ENCODE measurements at places on chromosomes 3 and 15. TPM values are rescaled to one million over a fixed set of nuclear protein-coding genes. Genes with fewer than 3 reads are reported as not detected.

- DNase-seq, result no peak
These were observed 929.5 kb upstream of the ROBO1 start for GRCh38 chr3:80697291-80697690.

DNA sequence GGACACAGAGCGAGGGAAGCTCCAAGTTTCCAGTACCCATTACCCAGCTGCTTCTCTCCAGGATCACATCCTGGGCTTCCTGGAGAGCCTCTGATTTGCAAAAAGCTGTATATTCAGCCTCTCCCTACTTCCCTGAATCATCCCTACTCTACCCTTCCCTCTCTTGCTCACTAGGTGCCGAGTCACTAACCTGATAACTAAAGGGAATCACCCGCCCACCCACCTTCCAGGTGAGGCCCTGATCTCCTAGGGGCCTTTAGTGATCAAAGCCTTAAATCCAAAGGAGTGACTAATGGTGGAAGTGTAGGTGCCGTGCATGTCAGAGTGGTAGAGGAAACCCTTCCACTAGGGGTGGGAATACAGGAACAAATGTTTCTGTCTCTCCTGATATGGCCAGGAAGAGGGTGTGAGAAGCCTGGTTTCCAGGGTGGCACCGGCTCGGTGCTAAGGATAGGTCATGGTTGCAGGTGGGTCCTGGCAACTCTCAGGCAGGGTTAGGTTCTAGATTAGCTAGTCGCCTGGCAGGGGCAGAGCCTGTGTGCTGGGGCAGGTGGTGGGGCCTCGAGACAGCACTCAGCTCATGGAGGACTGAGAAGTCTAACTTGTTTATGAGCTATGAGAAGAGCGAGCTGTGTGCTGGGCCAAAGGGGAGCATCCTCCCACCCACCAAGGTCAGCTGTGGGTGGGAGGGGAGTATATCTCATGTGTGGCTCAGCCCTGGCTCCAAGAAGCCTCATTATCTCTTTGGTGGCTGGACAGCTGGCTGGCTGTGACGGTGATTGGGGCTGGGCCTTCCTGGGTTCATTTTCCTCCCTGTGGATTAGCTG, 10.1 kb downstream of the SEMA7A start:
- DNase-seq, result no peak

DNA sequence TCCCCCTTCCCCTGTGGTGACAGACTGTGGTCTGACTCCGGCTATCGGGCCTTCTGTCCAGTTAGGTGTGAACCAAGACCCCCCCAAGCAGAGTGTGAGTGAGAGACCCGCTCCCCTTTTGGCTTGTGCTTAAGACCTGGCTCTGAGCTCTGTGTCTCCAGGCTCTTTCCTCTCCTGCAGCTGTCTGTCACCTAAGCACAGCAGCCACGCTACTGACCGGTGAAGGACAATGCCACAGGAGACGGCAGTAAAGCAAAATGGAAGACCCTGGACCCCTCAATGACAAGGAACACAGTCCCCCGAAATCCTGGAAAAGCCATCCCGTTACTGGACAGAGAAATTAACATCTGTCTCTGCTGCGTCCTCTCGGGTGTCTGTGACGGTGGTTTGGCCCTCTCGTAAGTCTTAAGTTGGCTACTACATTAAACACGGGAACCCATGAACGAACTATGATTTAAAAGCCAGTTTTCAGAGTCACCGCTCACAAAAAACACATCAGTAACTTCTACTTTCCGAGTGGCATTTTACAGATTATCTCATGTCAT, 53.7 kb downstream of the CHSY1 start:
- DNase-seq, result no peak

DNA sequence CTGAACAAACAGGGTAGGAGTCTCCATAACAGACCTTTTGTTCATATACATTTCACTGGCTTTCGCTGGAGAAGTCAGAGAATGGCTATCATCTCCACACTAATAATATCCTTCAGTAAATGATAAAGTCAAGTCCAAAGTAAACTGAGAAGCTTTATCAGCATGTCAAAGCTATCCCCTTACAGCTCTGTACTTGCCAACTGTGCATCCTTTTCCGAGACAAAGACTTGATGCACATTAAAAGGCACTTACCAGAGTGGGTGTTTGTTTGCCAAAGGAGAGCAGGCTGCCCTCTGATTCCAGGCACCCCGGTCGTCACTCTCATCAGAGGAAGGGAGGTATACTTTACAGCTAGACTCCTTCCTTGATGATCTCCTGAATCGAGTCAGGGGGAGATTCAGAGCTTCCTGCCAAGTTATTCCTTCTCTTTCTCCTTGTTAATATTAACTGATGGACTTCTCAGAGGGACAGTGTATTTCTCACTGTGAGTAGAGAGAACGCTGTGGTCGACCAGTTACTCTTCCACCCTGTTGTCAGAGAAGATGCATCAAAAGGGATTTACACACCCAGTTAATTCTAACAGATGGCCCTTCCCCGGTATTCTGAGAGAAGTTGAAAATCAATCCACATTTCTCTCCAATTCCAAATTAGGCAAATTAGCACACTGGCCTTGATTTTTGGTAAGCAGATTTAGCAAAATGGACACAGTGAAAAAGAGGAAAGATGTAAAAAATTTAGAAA, 504.7 kb upstream of the NR2F2 start:
- DNase-seq, result no peak

DNA sequence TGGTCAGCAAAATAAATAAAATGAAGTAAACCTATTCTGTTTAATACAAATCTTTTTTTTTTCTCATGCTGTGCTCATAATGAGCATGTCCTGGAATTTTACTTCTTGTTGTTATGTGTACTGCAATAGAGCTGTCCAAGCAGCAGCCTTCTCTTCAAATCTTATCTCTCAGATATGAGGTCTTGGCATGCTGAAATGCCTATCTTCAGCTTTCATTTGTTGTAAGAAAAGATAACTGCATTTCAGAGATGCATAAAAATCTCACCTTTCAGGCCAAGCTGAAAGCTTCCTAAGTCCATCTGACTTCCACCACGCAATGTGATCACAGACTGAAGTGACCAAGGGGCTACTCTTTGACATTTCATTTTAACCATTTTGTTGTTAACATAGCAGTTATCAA, 43.5 kb upstream of the LRRC3B start:
- no peak for DNase-seq

DNA sequence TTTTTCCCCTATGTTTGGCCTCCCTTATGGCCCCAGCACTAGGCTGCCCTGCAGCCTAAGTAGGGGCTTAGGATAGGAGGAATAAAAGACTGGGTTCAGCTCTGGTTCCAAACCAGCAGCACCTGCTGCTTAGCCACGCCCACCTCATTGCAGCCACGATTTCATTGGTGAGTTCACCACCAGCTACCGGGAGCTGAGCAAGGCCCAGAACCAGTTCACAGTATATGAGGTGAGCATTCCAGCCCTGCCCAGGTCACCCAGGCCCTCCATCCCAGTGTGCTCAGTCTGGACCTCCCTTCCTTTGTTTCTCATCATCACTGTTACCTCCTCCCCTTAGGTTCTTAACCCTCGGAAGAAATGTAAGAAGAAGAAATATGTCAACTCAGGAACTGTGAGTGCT, 11.5 kb downstream of the CPNE9 start:
- DNase-seq, result no peak

- no peak for DNase-seq
These were observed 110.3 kb upstream of the ICE2 start for GRCh38 chr15:60589253-60589652.

DNA sequence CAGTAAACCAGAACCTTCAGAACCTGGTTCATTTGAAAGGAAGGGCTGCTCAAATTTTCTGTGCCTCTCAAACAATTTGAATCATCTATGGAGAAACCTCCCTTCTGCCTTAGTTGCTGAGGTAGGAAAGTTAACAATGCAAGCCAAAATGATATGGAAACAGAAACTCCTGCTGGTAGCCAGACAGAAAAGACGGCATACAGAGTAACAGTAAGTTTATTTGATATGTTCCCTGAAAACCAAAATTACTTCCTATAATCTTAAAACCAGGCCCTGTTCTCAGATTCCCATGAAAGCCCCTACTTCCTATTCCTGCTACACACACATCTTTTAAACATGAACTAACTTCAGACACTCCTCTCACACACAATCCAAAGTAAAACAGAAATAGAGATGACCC, 86.2 kb downstream of the TBC1D5 start:
- no peak for DNase-seq

- no peak for DNase-seq
These were observed 151.4 kb downstream of the POLR2M start for GRCh38 chr15:57857871-57858270.

GRCh38 chr3:55006244-55006676, 78.4 kb upstream of the LRTM1 start:
- DNase-seq, result no peak

DNA sequence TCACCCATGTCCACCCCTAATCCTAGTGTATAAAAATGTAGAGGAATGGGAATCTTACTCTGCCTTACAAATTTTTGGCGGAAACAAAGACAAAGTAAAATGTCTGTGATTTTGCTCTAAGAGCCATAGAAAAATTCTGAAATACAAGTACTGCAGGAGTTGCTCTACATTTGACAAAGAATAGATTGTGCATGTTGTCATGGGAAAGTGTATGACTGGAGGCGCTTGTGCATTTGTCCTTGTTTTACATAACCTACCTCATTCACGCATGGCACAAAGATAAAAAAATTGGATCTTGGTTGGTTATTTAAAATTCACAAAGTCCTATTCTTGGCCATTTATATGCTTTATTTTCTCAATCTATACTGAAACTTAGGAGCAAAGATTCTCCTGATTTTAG, 2.0 kb upstream of the TUSC7 start:
- no peak for DNase-seq

GRCh38 chr15:57827021-57827420, 120.5 kb downstream of the POLR2M start:
- DNase-seq, result no peak

DNA sequence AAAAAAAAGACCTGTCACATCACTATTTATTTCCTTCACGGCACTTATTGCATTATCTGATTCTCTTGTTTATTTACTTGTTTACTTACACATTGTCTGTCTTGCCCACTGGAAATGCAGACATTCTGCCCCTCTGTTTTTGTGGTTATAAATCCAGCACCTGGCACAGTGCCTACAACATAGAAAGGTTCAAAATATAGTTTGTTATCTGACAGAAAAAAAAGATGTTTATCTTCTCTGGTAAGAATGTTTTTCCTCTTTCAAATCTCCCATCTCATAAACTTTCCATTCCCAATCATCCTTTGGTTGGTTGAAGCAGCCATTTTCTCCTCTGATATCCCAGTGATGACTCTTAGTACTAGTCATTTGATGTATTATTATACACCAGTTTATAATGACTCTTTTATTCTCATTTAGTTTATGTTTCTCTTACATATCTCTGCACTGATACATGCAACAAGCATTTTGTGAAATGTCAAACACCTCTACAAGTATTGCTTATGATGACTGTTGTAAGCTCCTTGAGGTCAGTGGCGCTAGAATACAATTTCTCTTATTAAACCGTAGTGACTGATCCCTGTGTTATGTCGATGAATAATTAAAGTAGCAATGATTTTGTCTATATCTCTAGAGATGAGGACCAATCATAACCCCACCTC, 398.4 kb upstream of the TBL1XR1 start:
- no peak for DNase-seq

Gene IL5RA
- polyA plus RNA-seq, result 0.49 TPM

Gene NR1I2
- not detected for polyA plus RNA-seq

Gene LNP1
- 1.1 TPM for polyA plus RNA-seq

Gene ST3GAL6
- polyA plus RNA-seq, result not detected

Gene RBM5
- 34.6 TPM for polyA plus RNA-seq

Measured in naive B cell (primary cell).